ENCODE measurements at places on chromosomes 4 and X.
A peak's percentile ranks its signal among the peaks of the same experiment; 100 is the strongest.

- H3K4me1 ChIP-seq, result peaks cover 21% of the 10 kb centered on the region
- H3K27ac ChIP-seq, result no peak overlapping the region
Observed at GRCh38 chr4:20284990-20285389, 33.3 kb downstream of the SLIT2 start.

DNA sequence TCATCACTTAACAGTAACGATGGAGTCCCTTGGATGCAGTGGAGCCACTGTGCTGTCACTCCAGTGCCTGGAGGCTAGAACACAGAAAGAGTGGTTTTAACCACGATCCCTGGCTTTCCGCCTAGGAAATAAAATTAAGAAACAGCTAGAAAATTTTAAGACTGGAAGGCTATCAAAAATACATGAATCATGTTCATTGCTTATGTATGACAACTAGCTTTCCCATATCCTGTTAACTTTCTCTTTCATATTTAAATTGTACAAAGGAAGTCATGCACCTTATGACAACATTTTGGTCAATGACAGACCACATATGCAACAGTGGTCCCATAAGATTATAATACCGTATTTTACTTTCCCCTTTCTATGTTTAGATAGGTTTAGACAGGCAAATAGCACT lies 115.1 kb downstream of the GALNTL6 start:
- no peak overlapping the region for H3K27ac ChIP-seq
- H3K4me3 ChIP-seq, result no peak overlapping the region
- no peaks in the 10 kb centered on the region for H3K36me3 ChIP-seq
- no peaks in the 10 kb centered on the region for H3K27me3 ChIP-seq
- DNase-seq, result no peak
- H3K4me1 ChIP-seq, result no peaks in the 10 kb centered on the region

DNA sequence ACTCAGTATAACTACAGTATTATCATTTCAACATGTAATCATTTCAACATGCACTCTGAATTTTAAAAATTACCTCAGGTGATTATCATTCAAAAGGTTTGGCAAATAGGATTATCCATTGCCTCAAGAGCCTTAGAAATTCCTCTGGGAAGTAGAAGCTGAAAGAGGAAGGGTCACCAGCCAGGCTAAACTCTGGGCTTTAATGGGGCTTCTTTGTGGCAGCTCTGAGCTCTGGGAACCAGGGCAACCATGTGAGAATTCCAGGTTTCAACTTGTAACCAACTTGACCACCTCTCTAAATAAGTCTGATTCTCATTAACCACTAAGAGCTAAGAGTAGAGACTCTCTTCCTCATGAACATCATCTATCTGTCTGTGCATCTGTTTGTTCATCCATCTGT lies 117.2 kb upstream of the MED14 start:
- H3K27ac ChIP-seq, result no peak overlapping the region
- H3K27me3 ChIP-seq, result no peaks in the 10 kb centered on the region
- H3K4me3 ChIP-seq, result no peak overlapping the region
- H3K36me3 ChIP-seq, result no peaks in the 10 kb centered on the region
- no peak for DNase-seq

GRCh38 chrX:101977106-101977505 lies 45.3 kb upstream of the ZMAT1 start:
- no peaks in the 10 kb centered on the region for H3K36me3 ChIP-seq
- no peak overlapping the region for H3K27ac ChIP-seq
- no peaks in the 10 kb centered on the region for H3K27me3 ChIP-seq
- DNase-seq, result no peak
- no peaks in the 10 kb centered on the region for H3K4me1 ChIP-seq

DNA sequence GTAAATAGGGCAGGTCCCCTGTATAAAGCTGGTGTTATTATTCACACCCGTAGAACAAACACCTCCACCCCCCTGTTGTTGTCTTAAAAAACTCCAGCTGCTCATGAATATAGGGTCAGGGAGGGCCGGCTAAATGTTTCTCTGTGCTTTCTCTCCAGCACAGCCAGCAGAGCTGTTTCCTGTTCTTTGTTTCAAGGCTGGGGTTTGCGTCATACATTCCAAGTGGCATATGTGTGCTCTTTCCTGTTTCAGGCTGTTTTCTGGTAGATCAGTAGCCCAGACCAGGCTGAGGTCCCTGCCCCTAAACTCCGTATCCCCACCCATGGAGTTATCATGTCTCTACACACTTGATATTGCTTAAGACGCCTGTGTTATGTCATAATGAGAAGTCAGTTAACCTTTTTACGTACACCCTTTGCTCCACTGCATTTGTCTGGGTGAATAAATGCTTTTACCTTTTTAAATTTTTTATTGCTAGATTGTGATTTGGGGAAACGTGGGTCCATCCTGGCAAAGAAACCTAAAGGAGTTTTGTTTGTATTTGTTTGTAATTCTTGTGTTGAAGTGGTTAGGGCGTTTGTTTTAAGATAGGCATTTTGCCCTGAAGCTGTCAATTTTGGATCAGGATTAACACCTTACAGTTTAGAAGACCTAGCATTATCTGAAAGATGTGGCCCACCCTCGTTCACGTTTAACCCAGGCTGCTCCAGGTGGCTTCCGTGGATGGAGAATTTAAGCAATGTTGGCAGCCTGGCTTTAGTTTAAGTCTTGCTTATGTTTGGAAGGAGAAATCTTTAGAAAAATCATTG lies 3.3 kb downstream of the KLF3 start:
- H3K4me3 ChIP-seq, result peak overlapping the region; percentile 95
- H3K27ac ChIP-seq, result peak overlapping the region; percentile 99
- H3K36me3 ChIP-seq, result no peaks in the 10 kb centered on the region
- peak; percentile 30 for DNase-seq
- peaks cover 38% of the 10 kb centered on the region for H3K4me1 ChIP-seq

Measured in esophagus squamous epithelium (tissue), 5 donors.